Retinal pigment epithelial cell (primary cell): ENCODE measurements at places on chromosomes 2 and 18.

- DNase-seq = no peak
These were observed 9.9 kb downstream of the ST3GAL5 start for GRCh38 chr2:85878719-85879370.

GRCh38 chr2:237081596-237081995, 4.1 kb upstream of the COPS8 start:
- DNase-seq = no peak

GRCh38 chr2:105166688-105167087, 74.9 kb upstream of the GPR45 start:
- no peak for DNase-seq

- no peak for DNase-seq
These were observed 27.2 kb upstream of the LANCL1 start for GRCh38 chr2:210503725-210504191.

DNA sequence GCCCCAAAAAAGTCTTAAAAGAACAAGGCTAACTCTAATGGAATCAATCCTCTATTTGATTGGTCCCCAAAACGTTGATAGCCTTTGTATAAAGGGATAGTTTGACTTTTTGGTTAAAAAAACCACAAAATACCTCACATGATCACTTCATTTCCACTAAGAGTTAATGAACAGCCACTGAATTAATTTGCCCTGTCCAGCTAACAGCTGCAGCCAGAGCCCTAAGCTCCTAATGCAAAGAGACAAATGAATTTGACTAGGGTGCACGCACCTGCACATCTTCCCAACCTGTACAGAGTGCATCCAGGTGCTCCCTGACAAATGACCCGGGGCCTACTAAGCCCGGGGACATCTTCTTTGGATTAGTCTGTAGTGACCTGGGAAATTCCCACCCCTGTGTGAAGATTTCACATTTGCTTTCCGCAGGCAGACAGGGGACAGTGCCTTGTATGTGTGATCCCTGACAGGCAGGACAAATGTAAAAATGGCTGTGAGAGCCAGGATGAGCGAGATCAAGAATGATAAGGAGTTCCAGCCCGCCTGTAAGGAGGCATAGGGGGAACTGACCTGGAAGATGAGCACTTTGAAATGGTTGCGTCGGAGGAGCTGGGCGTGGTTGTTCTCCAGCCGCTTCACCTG, 893 bp downstream of the CAVIN2 start:
- no peak for DNase-seq

- no peak for DNase-seq
These were observed 51.8 kb upstream of the CYRIA start for GRCh38 chr2:16717477-16717876.

DNA sequence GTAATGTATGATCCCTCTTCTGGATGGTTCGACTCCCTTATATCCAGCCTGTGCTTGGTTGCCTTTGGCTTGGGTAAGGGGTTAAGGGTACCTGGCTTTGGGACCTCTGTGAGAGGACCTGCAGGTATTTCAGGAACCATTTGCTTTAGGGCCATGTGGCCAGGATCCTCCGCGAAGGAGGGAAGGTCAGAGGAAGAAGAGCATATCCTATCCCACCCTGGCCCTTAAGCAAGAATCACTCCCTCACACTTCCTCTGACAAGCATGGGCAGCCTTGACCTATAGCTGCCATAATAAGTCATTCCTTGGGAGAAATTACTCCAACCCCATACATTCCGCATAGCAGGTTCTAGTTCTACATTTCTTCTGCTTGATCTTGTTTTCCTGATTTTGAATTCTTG, 59.1 kb upstream of the TXNDC2 start:
- DNase-seq = no peak
